ENCODE measurements at places on chromosomes 4 and X.

DNA sequence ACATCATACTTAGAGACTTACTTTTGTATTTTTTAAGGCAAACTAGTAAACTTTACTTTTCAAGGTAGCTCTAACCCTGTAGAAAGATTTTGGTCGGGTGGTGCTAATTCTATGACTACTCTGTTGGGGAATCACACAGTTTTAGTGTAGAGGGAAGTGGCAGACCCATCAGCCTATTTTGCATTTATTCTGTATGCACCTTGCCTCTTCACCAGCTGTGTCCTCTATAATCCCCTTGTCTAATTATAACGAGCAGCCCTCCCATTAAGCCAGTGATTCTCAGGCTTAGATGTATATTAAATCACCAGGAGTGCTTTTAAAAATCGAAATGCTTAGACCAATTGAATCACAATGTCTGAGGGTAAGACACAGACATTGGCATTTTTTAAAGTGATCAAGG lies 78.1 kb downstream of the GALNT7 start:
- DNase-seq, result no peak

DNA sequence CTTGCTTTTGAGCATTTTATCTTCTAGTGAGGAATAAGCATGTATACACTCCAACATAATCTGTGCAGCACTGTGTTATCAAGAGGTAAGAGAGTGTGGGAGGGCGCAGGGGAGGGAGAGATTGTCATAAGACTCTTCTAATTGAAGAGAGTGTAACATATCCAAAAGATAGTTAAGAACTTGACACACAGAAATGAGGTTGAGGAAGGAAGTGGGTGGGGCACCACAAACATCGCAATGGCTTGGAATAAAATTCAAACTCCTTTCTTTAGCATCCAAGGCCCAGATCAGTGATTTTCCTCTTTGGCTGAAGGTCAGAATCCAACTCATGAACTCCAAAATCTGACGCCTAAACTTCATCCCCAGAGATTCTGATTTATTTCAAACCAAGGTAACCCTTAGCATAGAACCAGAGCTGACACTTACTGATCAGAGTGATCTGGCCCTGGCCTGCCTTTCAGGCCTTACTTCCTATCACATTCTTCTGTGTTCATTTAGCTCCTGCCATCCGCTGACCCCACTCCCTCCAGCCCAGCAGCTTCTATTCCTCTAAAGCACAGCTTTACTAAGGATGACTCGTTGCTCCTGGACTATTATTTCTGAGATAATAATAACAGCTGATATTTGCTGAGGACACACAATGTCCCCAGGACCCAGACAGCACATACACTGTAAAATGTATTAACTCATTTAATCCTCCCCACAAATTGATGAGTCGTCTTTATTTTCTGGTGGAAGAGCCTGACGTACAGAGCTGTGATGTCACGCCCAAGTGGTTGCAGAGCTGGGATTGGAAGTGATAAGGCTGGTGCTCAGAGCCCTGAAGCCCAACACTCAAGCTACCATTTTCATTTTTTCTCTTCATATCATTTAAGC lies 10.6 kb upstream of the CTSO start:
- DNase-seq, result no peak

DNA sequence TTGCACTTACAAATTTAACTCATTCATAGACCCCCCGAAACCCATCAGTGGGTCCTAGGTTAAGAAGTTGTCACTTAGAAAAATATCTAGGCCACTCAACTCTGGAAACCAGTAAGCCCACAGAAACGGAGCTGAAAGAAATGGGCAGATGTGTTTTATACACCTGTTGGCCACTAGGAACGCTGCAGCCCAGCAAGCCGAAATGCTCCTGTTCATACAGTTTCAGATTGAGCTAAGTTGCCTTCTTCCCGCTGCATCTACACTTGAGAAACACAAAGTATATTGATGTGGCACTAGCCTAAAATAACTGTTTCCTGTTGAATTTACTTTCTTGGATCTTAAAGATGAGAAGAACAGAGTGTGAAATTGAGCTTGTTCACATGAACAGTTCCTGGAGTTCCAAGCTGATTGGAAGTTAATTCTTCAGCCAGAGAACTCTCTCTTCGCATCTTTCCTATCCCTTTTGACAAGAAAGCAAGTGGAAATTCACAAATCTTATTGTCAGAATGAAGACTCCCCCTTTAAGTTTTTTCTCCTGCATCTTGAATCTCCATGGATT lies 174.1 kb downstream of the RBMX2 start:
- peak; percentile 44 for DNase-seq

DNA sequence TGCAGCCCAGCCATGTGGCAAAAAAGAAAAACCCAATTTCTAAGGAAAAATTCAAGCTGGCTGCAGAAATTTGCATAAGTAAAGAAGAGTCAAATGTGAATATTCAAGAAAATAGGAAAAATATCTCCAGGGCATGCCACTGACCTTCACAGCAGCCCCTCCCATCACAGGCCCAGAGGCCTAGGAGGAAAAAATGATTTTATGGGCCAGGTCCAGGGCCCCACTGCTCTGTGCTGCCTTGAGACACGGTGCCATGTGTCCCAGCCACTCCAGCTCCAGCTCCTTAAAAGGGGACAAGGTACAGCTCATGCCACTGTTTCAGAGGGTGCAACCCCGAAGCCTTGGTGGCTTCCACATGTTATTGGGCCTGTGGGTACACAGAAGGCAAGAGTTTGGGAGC lies 182.7 kb upstream of the FGF16 start:
- DNase-seq, result no peak

GRCh38 chr4:15598644-15599043 lies 56.5 kb downstream of the FBXL5 start:
- DNase-seq, result no peak

DNA sequence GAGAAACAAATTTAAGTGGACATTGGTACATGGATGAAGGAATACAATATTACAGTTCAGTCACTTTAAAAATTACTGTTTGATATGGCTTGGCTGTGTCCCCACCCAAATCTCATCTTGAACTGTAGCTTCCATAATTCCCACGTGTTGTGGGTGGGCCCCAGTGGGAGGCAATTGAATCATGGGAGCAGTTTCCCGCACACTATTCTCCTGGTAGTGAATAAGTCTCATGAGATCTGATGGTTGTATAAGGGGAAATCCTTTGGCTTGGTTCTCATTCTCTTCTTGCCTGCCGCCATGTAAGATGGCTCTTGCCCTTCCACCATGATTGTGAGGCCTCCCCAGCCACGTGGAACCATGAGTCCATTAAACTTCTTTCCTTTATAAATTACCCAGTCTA lies 804.2 kb upstream of the FRG1 start:
- no peak for DNase-seq

- no peak for DNase-seq
Measured at GRCh38 chrX:131359611-131360010, 70.5 kb upstream of the IGSF1 start.

DNA sequence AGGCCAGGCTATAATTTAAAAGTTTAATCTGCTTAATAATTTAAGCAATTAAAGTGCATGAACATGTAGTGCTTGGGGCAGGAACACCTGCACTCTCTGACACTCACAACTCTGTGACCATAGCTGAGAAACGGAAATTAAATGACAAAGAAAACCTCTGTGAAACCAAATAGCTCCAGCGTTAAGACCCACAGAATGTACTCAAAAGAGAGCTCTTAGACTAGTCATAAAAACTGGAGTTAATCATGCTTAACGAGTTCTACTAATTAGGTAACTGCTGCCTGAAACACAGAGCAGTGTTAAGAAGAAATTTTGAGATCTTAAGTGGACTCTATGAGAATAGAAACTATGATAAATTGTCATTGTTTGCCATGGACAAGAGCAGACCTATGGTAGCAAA lies 174.4 kb upstream of the SPIN4 start:
- no peak for DNase-seq

- DNase-seq, result no peak
Measured at GRCh38 chrX:20463296-20464075, 196.8 kb upstream of the RPS6KA3 start.

- no peak for DNase-seq
Measured at GRCh38 chr4:3225071-3225850, 23.7 kb upstream of the MSANTD1 start.

GRCh38 chrX:1031521-1032430 lies 180.7 kb downstream of the CRLF2 start:
- DNase-seq, result peak; percentile 13

DNA sequence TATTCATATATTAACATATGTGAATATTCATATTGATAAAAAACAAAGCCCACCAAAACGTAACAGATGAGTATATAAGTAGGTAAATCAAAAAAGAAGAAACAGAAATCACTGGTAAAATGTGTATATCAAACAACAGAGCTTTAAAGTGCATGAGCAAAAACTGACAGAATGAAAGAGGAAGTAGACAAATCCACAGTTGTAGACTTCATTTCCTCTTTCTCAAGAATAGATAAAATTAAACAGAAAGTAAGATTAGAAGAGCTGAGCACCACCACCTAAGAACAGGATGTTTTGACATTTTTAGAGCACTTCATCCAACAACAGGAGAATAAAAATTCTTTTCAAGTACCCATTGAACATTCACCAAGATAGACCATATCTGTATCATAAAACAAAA lies 64.6 kb downstream of the CNKSR2 start:
- no peak for DNase-seq

GRCh38 chr4:112513971-112514646 lies 1.9 kb downstream of the NEUROG2 start:
- DNase-seq, result peak; percentile 62

DNA sequence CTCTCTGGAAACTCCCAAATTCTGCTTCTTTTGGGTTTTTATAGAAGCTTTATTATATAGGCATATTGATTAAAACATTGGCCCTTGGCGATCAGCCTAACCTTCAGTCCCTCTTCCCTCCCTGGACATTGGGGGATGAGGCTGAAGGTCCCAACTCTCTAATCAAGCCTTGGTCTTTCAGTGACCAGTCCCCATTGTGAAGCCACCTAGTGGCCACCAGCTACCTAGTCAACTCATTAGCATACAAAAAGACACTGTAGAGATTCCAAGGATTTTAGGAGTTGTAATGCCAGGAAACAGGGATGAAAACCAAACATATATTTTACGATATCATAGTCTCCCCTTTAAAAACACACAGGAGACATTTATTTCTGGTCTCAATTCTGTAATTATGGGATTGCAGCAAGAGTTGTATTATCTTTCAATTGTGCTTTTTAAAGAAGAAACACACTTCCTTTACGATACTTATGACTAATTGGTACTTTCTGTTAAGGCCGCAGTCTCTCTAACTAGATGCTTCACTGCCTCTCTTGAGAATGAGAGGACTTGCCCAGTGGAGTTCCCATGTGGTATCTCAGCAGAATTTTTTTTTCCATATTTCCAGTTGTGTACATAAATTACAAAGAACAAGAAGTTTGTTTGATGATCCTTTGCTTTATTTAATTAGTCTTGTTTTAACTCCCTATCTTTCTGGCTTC lies 58.2 kb downstream of the WDR17 start:
- peak; percentile 19 for DNase-seq

DNA sequence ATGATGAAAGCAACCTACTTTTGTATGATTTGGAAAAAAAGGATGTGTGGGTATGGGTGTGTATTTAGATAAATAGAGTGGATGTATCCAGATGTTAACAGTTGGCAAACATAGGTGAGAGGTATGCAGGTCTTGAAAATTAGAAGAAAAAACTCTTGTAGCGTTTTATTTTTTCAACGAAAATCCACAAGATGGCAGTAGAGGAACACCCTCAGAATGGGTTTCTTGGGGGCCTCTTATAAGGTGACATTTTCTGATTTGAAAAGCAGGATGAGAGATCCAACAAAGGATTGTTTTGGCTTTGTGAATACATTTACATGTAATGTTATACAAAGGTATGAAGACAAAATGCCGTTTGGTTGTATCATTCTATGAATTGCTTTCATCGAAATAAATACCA lies 68.3 kb downstream of the FMR1NB start:
- DNase-seq, result peak; percentile 68

DNA sequence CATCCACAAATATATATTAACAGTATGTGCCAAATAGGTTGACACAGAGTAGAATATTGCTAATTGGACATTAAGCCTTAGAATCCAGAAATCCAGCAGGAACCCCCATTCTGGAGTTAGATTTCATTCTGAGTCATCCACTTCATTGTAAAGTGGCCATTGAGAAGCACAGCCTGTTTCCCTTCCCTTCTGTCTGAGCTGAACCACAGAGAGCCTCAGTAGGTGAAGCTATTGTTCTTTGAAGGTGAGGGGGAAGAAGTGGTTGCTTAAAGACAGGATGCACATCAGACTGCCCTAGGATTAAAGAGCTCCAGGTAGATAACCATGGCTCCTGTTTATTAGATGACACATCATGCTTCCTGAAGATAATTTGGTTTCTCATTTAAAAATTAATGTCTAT lies 30.6 kb upstream of the MCF2 start:
- DNase-seq, result no peak

- DNase-seq, result no peak
Measured at GRCh38 chr4:69408451-69408850, 87.3 kb downstream of the UGT2B4 start.

GRCh38 chrX:154600759-154601374 lies 15.9 kb downstream of the CTAG1A start:
- DNase-seq, result no peak

GRCh38 chr4:100299046-100299840 lies 109.0 kb upstream of the DDIT4L start:
- peak; percentile 68 for DNase-seq

GRCh38 chr4:122701061-122701460 lies 31.4 kb upstream of the BBS12 start:
- no peak for DNase-seq

DNA sequence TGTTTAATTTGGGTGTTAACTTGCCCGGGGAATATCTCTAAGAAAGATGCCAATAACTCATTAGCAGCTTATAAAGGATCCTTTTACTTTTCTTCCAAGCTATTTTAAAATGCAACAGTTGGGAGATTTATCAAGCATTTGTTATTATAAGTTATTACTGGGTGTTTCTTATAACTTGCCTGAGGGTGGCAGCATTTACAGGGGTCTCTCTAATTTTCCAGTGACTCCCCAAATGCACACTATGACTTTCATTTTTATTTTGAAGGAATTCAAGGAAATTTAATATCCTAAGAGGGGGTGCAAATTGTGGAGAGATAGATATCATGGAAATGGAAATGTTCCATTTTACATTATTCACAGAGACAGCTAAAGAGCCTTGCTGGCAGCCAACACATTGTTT lies 138.0 kb downstream of the PDGFRA start:
- DNase-seq, result no peak
